ENCODE measurements at places on chromosomes 11 and 22. TPM values are rescaled to one million over a fixed set of nuclear protein-coding genes. Genes with fewer than 3 reads are reported as not detected.

TRIM49C gene
- not detected for total RNA-seq

DNA sequence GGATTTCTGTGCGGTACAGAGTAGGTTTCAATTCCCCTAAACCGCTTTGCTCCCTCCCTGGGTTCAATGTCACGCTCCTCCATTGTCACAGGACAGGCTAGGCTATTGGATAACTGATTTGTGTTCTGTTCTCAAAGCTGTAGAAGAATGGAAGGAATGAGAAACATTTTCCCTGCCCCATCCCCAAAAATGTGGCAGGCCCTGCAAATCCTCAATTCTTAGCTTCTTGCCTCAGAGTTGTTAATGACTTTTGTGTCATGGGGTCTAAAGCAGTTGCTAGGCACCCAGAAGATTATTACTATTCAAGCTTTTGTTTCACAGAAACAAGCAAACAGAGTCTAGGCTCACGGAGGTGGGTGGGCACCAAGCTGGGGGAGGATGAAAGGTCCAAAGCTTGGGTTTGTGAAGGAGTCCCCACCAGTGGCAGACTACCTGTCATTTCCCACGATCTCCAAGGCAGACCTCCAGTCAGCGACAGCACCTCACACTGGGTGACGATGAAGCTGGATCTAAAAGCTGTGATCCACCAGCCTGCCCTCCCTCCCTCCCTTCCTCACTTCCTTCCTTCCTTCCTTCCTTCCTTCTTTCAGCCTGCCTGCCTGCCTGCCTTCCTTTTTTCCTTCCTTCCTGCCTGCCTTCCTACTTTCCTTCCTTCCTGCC lies 1080.2 kb downstream of the OPCML start:
- no peak overlapping the region for H3K27ac ChIP-seq
- H3K4me3 ChIP-seq = no peak overlapping the region
- no peak for DNase-seq
- no peaks in the 10 kb centered on the region for H3K4me1 ChIP-seq

CCDC87 gene
- total RNA-seq = 0.22 TPM

- peaks cover 3% of the 10 kb centered on the region for H3K36me3 ChIP-seq
- no peak overlapping the region for H3K27ac ChIP-seq
- DNase-seq = no peak
- H3K4me3 ChIP-seq = no peak overlapping the region
Measured at GRCh38 chr22:44143579-44143978, 37.1 kb upstream of the PARVG start.

ACR gene
- total RNA-seq = not detected

- DNase-seq = no peak
- H3K4me1 ChIP-seq = no peaks in the 10 kb centered on the region
- no peaks in the 10 kb centered on the region for H3K27me3 ChIP-seq
- H3K4me3 ChIP-seq = no peak overlapping the region
- H3K27ac ChIP-seq = no peak overlapping the region
Measured at GRCh38 chr11:104490182-104490581, 326.2 kb upstream of the PDGFD start.

DNA sequence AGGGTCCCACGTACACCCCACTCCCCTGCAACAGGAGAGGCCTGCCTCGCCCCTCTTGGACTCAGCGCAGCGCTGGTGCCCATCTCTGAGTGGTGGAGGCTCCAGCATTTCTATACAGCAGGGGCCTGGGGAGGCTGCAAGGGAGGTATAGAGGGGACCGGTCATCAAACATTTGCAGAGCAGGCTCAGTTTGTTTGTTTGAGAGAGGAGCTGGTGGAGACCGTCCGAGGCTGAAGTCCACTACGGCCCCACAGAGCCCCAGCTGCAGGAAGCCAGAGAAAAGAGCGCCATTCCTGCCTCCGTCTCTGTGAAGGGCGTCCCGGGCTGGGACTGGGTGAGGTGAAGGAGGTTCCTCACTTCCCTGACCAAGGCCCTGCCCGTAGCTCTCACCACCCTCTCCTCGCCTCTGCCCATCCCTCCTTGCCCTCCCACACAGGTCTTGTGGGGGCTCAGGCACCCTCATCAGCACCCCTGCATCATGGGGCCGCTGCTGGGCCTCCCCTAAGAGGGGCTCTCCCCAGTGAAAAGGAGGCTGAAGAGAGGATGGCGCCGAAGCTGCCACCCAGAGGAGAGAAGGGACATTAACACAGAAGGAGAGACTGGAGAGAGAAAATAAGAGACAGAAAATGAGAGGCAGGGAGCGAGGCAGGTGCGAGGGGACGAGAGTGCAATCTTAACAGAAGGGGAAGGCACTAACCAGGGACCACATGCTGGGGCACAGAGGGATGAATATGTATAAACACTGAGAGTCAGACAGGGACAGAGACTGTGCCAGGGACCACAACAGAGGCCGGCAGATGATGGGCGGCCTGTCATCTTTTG lies 24.5 kb downstream of the RPUSD4 start:
- no peak overlapping the region for H3K27ac ChIP-seq
- H3K4me1 ChIP-seq = peaks cover under 1% of the 10 kb centered on the region
- H3K4me3 ChIP-seq = no peak overlapping the region
- H3K36me3 ChIP-seq = peaks cover 17% of the 10 kb centered on the region
- H3K27me3 ChIP-seq = no peaks in the 10 kb centered on the region

RTN4RL2 gene
- 0.19 TPM for total RNA-seq

AHNAK gene
- 332 TPM for total RNA-seq

DNA sequence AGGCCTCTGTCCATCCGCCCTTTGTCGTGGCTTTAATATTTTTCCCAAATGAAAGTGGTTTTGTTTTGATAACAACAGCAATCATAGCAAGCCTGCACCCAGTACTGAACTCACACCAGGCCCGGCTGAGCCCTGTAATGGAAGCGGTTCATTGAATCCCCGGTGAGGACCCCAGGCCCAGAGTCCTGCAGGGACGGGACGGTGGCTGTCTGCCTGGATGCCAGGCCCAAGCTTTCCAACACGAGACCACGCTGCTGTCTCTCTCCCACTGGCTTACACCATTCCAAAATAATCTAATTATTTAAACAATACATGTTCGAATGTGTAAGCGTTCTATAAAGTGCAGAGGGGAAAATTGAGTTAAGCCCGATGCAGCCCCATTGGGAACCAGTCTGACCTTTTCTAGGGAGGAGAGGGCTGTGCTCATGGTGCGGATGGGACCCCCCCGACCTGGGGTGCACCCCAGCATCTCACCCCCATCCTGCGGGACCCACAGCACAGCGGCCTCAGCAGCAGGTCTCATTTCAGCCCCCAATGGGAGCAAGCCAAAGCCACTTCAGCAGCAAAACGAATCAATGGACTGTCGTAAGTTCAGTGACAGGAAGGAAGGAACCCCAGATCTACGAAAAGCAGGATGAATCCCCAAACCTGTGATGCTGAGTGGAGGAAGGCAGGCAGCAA lies 1046.9 kb downstream of the BRD1 start:
- peaks cover 2% of the 10 kb centered on the region for H3K27me3 ChIP-seq
- H3K36me3 ChIP-seq = no peaks in the 10 kb centered on the region
- no peak for DNase-seq
- H3K4me3 ChIP-seq = no peak overlapping the region

DNA sequence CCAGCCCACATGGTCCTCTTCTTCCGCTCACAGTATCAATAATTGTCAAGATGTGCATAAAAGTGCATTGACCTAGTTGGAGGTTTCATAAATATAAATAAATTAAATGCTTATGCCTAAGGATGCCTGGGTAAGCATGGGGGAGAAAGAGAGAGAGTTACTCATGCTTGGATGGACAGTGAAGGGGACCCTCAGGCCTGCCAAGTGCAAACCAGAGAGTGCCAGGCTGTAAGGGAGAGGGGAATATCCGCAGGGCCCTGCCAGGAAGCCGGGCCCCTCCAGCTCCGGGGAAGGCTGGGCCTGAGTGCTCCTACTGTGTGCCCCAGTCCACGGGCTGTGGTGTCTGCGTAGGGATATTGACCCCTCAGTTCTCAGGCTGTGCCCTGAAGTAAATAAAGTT lies 214.6 kb downstream of the DSCAML1 start:
- no peak overlapping the region for H3K27ac ChIP-seq
- H3K27me3 ChIP-seq = no peaks in the 10 kb centered on the region
- no peak overlapping the region for H3K4me3 ChIP-seq
- H3K36me3 ChIP-seq = no peaks in the 10 kb centered on the region
- H3K4me1 ChIP-seq = no peaks in the 10 kb centered on the region

SGSM1 gene
- 1.9 TPM for total RNA-seq

DNA sequence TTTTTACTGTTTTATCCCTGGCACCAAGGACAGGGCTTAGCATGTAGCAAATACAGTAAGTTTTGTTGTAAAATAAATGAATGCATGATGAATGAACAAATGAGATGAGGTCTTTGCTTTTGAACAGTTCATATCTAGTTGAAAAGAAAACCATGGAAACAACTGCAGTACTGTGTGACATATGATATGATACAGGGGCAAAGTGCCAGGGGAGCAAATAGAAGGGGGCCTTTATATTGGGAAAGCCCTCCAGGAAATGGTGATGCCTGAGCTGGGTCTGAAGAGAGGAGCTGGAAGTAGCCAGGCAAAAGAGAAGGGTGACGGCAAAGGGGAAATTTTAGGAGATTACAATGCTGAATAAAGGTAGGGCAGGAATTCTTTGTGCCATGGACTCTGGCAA lies 63.8 kb upstream of the UCP3 start:
- DNase-seq = no peak
- no peaks in the 10 kb centered on the region for H3K4me1 ChIP-seq
- H3K27me3 ChIP-seq = no peaks in the 10 kb centered on the region
- peaks cover 44% of the 10 kb centered on the region for H3K36me3 ChIP-seq
- no peak overlapping the region for H3K4me3 ChIP-seq

DNA sequence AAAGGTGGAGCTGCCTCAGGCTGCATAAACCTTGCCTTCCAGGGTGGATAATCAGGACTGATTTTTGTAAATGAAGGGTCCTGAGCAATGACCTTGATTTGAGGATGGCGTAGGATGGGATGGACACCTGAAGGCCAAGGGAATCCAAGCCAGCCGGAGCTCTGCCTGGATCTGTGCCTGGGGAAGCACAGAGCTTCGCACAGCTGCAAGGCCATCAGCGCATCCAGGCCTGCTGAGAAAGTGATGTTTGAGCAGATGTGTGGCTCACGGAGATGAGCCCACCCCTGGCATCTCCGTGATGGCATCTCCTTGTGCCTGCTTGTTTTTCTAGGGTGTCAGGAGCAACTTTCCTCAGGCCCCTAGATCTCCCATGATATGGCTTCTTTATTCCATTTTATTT lies 23.3 kb downstream of the FAM83F start:
- DNase-seq = no peak
- H3K27me3 ChIP-seq = no peaks in the 10 kb centered on the region
- H3K4me1 ChIP-seq = peaks cover 2% of the 10 kb centered on the region
- no peak overlapping the region for H3K4me3 ChIP-seq
- no peaks in the 10 kb centered on the region for H3K36me3 ChIP-seq

- H3K27ac ChIP-seq = no peak overlapping the region
- no peak overlapping the region for H3K4me3 ChIP-seq
- no peak for DNase-seq
- peaks cover 9% of the 10 kb centered on the region for H3K4me1 ChIP-seq
Measured at GRCh38 chr22:50727678-50728522, 10.1 kb upstream of the ACR start.

VSIG10L2 gene
- not detected for total RNA-seq

DNA sequence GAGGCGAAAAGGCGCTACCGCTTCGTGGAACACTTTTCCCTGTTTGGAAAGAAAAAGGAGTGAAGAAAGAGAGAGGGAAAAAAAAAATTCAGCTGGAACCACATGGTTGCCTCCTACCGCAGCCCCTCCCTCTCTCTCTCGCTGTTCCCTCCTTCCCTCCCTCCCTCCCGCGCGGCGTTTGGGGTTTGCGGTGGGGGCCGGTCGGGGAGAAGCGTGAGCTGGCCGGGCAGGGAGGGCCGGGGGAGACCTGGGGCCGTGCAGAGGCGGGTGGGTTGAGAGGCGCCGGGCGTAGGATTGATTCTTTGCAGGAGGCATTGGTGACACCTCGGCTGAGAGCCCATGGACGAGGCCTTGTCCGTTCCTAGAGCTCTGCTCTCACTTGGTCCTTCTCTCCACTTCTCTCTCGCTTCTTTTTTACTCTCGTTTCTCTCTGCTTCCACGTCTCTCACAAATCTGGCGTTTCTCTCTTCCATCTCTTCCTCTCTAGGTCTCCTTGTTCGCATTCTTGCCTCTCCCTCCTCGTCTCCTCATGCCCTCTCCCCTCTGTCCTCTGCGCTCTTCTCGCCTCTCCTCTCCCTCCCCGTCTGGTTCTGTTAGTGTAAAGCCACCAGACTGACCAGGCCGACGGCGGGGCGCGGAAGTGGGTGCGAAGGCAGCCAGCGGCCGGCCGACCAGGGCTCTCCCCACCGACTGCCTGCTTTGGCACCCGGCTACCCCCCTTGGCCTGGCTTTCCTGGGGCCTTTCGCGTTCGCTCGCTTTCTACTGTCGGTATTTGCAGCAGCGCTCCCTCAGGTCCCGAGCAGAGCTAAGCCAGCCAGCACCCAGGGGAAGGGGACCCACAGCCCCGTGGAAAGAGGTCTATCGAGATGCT lies at the start of gene CLMP:
Gene CLMP (minus strand): TSS at position 61 of the 872 bp plus-strand sequence. CDS start 308 bp downstream, outside the sequence.
- peaks cover 23% of the 10 kb centered on the region for H3K4me1 ChIP-seq
- H3K36me3 ChIP-seq = no peaks in the 10 kb centered on the region
- H3K4me3 ChIP-seq = peak within 1 kb of the TSS; percentile 26
- H3K27ac ChIP-seq = no peak within 1 kb of the TSS

DNA sequence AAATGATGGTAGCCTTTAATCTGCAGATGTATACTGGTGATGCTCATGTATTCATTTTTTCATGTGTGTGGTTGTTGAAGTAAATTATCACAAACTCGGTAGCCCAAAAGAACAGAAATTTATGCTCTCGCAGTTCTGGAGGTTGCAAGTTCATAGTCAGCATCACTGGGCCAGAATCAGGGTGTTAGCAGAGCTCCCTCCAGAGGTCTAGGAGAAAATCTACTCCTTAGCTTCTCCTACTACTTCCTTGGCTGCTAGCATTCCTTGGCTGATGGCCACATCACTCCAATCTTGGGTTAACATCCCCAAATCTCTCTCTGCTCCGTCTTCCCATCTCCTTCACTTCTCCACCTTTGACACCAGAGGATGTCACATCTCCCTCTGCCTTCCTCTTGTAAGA lies 45.3 kb upstream of the GALNT18 start:
- H3K4me1 ChIP-seq = no peaks in the 10 kb centered on the region
- no peak for DNase-seq
- no peak overlapping the region for H3K27ac ChIP-seq
- H3K36me3 ChIP-seq = no peaks in the 10 kb centered on the region

- H3K27ac ChIP-seq = no peak overlapping the region
- no peak overlapping the region for H3K4me3 ChIP-seq
- no peaks in the 10 kb centered on the region for H3K4me1 ChIP-seq
- no peak for DNase-seq
- H3K36me3 ChIP-seq = no peaks in the 10 kb centered on the region
- H3K27me3 ChIP-seq = no peaks in the 10 kb centered on the region
Measured at GRCh38 chr11:107830915-107831540, 27.6 kb downstream of the SLC35F2 start.

DNA sequence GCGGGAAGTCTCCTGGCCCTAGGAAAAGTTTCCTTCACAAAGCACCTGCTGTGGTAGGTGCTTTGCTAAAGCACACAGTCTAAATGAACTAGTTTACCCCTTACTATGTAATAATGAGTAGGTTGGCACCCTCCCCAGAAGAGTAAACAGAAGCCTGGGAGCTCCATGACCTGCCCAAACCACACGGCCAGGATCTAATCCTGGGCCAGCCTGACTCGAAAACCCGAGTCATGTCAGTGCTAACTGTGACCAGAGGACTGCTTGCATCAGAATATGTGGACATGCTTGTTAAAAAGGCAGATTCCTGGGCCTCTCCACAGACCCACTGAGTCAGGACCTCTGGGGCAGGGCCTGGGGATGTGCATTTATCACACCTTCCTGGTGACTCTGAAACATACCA lies 67.7 kb downstream of the PANX1 start:
- DNase-seq = no peak
- no peaks in the 10 kb centered on the region for H3K4me1 ChIP-seq
- H3K27ac ChIP-seq = no peak overlapping the region
- H3K27me3 ChIP-seq = no peaks in the 10 kb centered on the region

GRCh38 chr11:93213622-93214021 lies 15.8 kb upstream of the SLC36A4 start:
- H3K4me1 ChIP-seq = no peaks in the 10 kb centered on the region
- H3K36me3 ChIP-seq = no peaks in the 10 kb centered on the region
- DNase-seq = no peak
- no peak overlapping the region for H3K4me3 ChIP-seq
- H3K27ac ChIP-seq = no peak overlapping the region
